Fibroblast of skin of left biceps (primary cell): ENCODE measurements at places on chromosomes 1 and 21.

DNA sequence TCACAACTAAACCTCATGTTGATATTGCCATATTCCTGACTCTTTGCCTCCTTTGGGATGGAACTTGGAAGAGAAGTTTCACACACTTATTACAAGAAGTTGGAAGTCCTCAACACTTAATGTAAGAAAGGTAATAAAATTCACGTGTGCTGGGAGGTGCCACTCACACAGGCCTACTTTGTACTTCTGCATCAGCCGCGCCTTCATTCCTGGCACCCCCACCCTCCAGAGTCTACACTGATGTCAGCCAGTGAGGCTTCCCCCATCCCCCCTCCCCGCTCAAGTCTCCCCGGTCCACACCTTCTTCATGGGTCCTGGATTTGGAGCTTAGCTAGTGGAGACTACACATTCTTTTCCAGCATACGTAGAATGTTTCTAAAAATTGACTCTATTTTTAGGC lies 24.8 kb upstream of the SLC45A1 start:
- no peak for DNase-seq

DNA sequence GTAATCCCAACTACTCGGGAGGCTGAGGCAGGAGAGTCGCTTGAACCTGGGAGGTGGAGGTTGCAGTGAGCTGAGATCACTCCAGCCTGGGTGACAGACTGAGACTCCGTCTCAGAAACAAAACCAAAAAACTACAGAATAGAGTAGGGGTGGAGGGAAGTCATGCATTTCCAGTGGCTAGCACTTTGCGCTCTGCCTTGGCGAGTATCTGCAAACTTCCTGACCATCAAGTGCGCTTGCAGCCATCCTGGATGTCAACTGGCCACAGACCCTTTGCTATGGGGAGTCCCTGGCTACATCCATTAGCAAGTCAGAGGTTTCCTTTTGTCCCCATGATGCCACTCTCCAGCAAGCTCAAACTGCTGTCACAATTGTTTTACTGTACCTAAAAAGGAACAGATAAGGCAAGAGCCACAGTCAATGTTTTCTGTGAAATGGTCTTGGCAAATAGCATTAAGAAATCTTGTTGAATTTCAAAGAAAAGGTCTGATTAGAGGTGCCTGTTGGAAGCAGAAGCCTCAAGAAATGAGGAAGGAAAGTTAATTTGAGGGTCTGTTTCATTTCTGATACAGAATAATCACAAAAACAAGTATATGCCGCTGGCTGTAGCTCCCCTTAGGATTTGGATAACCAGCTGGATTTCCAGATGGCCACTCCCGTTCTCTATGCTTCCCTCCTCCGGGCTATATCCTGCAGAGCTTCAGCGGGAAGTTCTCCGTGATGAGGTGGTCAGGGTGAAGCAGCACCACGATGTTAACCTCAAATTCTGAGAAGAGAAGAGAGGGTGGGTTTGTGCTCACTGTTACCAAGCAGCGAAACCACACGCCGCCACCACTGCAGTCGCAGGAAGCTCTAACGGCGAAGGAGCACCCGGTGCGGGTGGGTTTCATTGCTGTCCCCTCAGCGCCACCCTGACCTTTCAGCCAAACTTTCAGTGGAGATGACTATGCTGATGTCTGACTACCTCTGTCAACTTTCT lies 42.0 kb downstream of the VPS26C start:
- DNase-seq, result no peak

GRCh38 chr21:28233536-28234220 lies 759.0 kb downstream of the LTN1 start:
- no peak for DNase-seq

GRCh38 chr1:111563619-111564018 lies 56.0 kb upstream of the RAP1A start:
- no peak for DNase-seq

- no peak for DNase-seq
These were observed 4.6 kb downstream of the PEAR1 start for GRCh38 chr1:156898161-156898566.

- DNase-seq, result no peak
These were observed 21.7 kb upstream of the PEX10 start for GRCh38 chr1:2433936-2434655.

GRCh38 chr1:178644308-178645120 lies 80.5 kb upstream of the RALGPS2 start:
- no peak for DNase-seq

- peak; percentile 14 for DNase-seq
These were observed 1793.9 kb downstream of the NCAM2 start for GRCh38 chr21:22791986-22792560.

DNA sequence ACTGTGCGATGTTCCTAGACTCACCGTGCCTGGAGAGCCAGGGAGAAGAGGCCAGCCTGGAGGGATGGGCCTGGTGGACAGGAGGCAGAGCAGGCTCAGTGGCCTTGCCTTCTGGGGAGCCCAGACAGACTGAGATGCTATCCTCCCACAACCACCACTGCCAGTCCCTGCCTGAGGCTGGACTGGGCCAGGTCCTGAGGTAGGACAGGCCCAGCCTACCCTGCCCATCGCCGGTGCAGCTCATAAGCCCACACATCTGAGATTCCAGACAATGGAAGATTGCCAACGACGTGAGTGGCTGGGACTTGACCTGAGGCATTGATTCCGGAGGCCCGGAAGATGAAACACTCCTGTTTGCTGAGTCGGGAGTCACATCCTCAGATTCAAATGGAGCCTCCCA lies 5.8 kb downstream of the CLEC20A start:
- no peak for DNase-seq

DNA sequence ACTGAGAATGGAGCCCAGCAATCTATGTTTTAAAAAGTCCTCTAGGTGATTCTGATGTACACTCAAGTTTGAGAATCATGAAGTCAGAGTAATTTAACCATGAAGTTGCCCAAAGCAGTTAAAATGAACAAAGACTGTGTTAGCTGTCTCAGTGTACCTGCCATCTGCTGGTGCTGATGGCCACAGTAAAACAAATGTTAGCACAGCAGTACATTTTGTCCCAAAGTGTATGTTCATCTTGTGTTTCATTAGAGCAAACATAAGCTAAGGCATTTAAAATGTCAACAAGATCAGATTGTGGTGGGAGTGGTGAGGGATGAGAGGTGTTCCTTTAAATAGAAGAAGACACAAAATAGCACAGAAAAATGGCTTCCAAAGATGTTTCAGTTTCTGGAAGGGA lies 31.1 kb downstream of the FYB2 start:
- DNase-seq, result no peak

DNA sequence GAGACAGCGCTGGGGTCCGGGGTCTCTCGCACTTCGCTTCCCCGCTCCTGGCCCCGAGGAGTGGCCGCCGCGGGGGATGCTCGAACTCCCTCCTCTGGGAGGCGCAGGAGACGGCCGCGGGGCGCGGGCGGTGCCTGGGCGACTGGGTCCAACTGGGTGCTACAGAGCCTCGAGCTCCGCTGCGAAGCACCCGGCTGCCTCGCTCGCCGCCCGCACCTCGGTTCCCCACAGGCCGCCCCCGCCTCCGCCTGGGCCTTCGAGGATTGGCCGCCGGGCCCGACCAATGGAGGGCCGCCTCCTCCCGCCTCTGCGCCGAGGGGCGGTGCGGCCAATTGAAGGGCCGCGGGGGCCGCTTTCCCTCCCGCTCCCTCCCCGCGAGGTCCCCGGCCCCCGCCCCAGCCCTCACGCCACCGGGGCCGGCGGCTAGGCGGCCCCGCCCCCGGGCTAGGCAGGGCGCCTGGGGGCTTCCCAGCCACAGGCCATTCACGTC lies at the start of gene CNN3:
CNN3 (minus strand) TSS at position 196 of the 490 bp plus-strand sequence. CDS start 216 bp downstream, outside the sequence.
- DNase-seq, result peak; percentile 80

GRCh38 chr1:46653405-46653958 lies 14.7 kb downstream of the ATPAF1 start:
- no peak for DNase-seq

GRCh38 chr21:41029571-41029970 lies 138.4 kb upstream of the BACE2 start:
- no peak for DNase-seq

GRCh38 chr1:34162852-34163766 lies 1.9 kb downstream of the CSMD2 start:
- DNase-seq, result peak; percentile 89

DNA sequence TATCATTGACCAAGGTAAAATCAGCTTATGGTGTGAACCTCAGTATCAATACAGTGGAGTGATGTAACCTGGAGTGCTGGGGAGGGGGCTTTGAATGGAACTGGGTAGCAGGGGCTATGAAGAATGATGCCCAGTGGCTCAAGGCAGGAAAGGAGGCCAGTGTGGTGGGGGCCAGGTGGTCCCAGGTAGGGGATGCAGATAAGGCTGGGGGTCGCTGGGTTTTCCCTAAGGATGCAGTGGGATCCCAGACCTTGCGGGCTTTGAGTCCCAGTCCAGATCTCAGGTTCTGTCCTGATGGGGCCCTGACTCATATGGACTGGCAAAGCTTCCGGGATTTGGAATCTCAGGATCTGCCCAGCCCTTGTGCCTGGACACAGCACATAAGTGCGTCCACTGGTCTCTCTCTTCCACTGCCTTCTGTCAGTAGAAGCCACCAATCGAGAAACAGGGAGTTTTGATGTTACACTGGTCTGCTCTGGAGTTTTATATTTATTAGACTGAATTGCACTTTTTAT lies 52.0 kb downstream of the S100B start:
- DNase-seq, result no peak

- no peak for DNase-seq
These were observed 1.2 kb downstream of the RUNX3 start for GRCh38 chr1:24928689-24929397.

- no peak for DNase-seq
These were observed 24.5 kb downstream of the NEK2 start for GRCh38 chr1:211650904-211651303.

DNA sequence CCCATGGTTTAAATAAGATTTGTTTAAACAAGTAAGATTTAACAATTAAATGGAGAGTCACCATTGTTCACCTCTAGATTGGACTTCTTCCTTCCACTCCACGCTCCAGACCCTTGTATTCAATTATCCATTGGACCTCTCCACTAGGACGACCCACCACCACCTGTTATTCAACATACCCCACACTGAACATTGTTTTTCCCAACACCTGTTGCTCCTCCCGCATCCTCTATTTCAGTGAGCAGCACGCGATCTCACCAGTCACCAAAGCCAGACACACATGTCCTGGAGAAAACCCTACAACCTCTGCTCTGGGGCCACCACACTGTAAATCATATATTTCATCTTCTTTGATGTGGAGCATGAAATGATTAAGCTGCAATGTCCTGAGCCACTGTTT lies 28.6 kb downstream of the ATP8B2 start:
- no peak for DNase-seq

DNA sequence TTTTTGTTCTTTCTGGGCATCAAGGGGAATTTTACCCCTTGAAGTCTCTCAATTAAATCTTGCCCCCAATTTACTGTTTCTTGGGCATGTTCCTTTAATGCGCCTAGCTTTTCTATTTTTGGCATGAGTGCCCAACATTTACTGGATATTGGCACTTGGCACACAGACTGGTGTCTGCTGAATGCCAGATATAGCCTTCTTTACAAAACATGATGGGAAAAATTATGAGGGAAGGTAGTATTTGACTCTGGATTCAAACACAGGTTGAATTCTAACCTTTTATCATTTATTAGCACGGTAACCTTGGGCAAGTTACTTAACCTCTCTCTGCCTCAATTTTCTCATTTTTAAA lies 88.3 kb upstream of the GPR52 start:
- no peak for DNase-seq

DNA sequence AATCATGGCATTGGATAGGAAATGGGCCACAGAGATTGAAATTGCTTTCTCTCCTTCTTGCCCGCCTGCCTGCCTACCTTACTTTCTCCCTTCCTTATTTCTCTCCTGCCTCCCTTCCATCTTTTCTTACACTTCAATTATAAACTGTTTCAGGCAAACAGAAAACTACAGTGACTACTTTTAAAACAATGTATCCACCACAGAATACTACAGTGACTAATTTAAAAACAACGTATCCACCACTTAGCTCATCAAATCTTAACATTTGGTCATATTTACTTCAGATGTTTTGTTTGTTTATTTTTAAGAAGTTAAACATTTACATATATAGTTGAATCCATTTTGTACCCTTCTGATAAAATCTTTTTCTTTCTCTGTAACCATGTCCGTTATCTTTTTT lies 54.4 kb downstream of the SNRPE start:
- no peak for DNase-seq

DNA sequence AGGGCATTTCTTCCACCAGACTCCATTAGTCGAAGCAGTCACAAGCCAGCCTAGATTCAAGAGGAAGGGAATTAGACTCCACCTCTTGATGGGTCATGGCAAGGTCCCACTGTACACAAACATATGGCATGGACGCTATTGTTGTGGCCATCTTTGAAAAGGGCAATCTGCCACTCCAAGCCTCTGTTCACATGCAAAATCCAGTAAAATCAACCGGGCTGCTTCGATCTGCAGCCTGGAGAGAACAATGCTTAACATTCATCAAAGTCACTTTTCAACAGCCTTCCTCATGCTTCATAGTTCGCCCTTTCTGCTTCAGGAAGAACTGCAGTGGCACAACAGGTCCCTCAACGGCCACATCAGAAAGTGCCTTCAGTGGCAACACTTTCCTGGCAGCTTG lies 28.0 kb upstream of the GJB5 start:
- DNase-seq, result no peak

GRCh38 chr1:25167269-25168192 lies 64.8 kb downstream of the SYF2 start:
- DNase-seq, result no peak

GRCh38 chr1:160844447-160845232 lies 18.0 kb downstream of the CD244 start:
- no peak for DNase-seq

- DNase-seq, result no peak
These were observed 48.9 kb upstream of the B3GALNT2 start for GRCh38 chr1:235553112-235553551.
